ENCODE measurements at places on chromosomes 7 and 10.
A peak's percentile ranks its signal among the peaks of the same experiment; 100 is the strongest.

DNA sequence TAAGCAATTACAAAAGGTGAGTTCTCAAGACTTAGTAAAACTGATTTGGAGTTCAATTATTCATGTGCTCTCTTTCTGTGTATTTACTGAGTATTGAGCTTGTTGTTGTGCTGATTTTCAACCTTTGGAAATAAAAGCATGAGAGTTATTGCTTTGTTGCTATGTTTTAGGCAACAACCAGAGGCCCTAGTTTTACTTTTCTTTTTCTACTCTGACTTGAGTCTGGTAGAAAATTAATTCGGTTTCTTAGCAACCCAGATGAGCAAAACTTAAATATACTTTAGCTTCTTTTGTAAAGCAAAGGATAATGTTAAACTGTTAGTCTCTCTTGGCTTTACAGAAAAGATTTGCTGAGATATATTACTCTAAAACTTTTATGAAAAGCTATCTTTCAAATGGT is 66.4 kb upstream of the SCIN start:
- no peak for DNase-seq

DNA sequence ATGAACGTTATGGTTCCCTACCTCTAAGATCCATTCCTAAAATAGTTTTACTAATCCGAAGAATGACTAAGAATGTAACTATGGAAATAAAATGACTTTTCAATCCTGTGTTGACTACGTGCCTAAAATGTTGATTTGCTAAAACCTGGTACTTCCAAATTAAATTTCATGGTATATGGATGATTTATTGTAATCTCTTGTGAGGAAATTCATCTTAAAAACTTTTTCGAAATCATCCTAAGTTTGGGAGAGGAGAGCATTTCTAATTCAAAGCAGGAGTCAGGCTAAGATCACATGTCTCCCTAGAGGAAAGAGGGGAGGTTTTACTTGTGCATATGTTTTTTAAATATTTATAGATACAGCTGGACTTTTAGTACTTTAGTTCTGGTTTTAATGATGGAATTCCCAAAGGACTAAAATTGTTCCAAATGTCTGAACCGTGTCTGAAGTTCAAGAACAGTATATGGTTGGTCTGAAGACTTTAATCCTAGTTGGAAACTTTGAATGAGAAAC is 483.9 kb downstream of the AUTS2 start:
- no peak for DNase-seq

GRCh38 chr7:81846398-81846797 is 76.6 kb upstream of the HGF start:
- peak; percentile 44 for DNase-seq

GRCh38 chr10:56633876-56634452 is 272.9 kb upstream of the ZWINT start:
- no peak for DNase-seq

DNA sequence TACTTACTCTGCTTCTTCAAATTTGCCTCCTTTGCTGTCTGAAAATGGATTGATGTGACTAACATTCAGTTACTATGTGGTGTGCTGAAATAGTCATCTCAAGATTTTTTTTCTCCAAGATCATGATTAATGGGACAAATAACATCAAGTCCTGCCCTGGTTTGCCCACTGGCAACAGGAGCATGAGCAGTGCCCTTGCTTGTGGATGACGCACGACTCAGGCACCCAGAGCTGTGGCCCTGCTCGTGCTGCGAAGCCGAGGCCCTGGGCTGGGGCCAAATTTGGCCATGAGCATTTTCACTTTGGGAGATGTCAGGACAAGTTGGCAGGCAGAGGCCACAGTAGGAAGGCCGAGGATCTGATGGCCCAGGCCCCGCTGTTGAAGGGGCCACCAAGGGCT is 239.8 kb upstream of the IGFBP3 start:
- peak; percentile 43 for DNase-seq

DNA sequence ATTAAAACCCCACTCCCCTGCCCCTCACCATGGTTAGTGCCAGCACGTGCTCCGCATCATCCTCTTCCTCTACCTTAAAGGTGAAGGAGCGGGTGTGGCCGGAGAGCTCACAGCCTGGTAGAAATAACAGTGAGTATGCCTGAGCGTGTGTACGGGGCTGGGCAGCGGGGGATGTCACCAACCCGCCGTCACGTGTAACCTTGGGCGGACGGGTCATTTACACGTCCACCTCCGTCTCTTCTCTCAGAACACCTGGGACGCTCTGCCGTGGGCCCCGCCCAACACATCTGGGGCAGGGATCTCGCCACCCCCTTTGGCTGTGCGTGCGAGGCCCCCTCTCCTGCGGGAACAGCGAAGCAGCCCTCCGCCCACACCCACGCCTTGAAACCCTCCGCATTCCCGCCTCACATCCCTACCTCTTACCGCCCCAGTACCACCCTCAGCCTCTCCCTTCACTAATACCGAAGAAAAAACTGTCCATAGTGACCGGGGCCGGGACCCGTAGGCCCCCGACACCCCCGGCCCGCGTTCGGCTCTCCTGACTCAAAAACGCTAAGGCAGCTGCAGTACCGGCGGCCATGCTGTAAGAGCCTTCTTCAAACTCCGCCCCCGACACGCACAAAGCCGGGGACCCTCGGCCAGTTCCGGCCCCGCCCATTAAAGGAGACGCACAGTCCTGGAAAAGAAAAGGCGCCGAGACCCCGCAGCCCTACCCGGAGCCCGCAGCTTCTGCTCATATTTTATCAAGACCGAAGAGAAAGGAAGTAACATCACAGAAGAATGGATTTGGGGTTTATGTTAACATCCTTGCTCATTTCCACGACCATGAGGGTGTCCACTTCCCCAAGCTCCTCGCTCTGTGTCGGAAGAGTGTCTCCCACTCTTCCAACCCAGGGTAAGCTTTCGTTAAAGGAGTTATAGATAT is at the start of gene NPM3:
TSS of gene NPM3 (minus strand) at position 636 of the 925 bp plus-strand sequence. CDS start at position 580, 56 bp downstream.
- peak; percentile 73 for DNase-seq

DNA sequence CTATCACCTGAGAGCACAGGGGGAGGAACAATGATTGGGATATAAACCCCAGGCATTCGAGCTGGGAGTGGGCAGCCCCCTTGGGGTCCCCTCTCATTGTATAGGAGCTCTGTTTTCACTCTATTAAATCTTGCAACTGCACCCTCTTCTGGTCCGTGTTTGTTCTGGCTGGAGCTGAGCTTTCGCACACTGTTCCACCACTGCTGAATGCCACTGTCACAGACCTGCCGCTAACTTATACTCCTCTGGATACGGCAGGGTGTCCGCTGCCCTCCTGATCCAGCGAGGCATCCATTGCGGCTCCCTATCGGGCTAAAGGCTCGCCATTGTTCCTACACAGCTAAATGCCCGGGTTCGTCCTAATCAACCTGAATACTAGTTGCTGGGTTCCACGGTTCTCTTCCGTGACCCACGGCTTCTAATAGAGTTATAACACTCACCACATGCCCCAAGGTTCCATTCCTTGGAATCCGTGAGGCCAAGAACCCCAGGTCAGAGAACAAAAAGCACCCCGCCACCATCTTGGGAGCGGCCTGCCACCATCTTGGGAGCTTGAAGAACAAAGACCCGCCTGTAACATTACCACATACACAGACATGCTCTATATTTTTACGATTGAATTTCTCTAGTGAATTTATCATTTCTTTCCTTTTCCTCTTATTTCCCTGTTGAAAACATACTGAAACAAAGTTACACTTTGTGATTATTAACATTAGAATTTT is 9.0 kb downstream of the ZWINT start:
- DNase-seq: no peak

DNA sequence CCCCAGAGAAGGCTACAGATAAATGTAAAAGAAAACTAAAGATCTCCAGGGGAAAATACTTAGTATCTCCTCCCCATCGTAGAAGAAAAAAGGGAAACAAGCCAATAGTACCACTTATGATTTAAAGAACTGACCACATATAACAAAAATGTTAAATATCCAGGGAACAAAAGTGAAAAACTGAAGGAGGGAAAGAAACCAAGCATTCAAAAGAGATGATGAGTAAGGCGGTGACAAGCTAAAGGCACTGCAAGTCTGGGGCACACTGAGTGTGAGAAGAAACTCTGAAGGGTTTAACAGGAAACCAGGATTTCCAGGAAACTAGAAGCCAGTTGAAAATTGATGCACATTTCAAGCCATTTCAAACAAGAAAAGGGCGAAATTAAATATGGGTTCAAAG is 226.3 kb downstream of the AHR start:
- peak; percentile 39 for DNase-seq

Measured in HT1080 (cell line).